ENCODE measurements at places on chromosomes 12 and 14. TPM values are rescaled to one million over a fixed set of nuclear protein-coding genes. Genes with fewer than 3 reads are reported as not detected.

The RIMKLB gene
- 12.2 TPM for total RNA-seq

The PPP1R12A gene
- 67.6 TPM for total RNA-seq

The GLS2 gene
- total RNA-seq, result 1.7 TPM

The SIX1 gene
- total RNA-seq, result not detected

The RPL36AL gene
- 318 TPM for total RNA-seq

The CCDC59 gene
- 173 TPM for total RNA-seq

The LRTM2 gene
- not detected for total RNA-seq

The DDHD1 gene
- total RNA-seq, result 40.1 TPM

The TEX22 gene
- total RNA-seq, result not detected

The GLIPR1L1 gene
- not detected for total RNA-seq

All from CD8-positive, alpha-beta T cell (primary cell).